ENCODE measurements at places on chromosomes 1 and 21.

GRCh38 chr1:175887981-175888428, 144.6 kb upstream of the TNR start:
- peak; percentile 91 for DNase-seq

DNA sequence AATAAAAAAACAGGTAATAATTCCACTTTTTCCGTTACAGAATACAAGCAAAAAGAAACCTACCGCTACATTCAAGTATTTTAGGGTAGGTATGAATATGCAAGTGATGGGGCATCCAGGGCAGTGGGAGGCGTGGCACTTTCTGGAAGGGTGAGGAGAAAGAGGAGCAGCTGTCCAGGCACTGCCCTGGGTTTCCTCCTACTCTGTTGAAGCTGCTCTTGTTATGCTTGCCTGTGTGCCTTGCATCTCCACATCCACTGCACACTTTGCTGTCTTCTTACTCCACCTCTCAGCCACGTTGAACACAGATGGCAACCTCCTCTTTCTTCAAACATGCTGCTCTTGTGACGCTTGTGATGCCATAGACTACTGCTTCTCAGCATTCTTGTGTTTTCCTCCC, 83.2 kb downstream of the RPE65 start:
- DNase-seq: no peak

DNA sequence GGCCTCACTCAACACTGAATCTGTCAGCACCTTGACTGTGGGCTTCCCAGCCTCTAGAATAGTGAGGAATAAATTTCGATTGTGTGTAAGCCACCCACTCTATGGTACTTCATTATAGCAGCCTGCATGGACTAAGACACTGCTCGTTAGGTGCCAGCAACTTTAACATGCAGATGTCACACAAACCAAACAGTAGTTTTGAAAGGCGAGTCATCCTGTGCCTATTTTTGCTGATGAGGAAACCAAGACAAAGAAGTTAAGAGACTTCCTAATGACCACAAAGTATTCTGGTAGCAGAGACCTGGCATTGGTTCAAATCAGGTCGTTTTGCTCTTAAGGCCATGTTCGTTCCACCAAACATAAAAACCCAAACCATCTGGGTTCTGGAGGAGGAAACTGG, 42.9 kb downstream of the BATF3 start:
- DNase-seq: no peak

GRCh38 chr1:30037251-30038118, 685.9 kb downstream of the MATN1 start:
- no peak for DNase-seq

- no peak for DNase-seq
These were observed 19.7 kb upstream of the TBX15 start for GRCh38 chr1:119007670-119008482.

GRCh38 chr1:211478801-211479578, 13.0 kb downstream of the RD3 start:
- DNase-seq: no peak

DNA sequence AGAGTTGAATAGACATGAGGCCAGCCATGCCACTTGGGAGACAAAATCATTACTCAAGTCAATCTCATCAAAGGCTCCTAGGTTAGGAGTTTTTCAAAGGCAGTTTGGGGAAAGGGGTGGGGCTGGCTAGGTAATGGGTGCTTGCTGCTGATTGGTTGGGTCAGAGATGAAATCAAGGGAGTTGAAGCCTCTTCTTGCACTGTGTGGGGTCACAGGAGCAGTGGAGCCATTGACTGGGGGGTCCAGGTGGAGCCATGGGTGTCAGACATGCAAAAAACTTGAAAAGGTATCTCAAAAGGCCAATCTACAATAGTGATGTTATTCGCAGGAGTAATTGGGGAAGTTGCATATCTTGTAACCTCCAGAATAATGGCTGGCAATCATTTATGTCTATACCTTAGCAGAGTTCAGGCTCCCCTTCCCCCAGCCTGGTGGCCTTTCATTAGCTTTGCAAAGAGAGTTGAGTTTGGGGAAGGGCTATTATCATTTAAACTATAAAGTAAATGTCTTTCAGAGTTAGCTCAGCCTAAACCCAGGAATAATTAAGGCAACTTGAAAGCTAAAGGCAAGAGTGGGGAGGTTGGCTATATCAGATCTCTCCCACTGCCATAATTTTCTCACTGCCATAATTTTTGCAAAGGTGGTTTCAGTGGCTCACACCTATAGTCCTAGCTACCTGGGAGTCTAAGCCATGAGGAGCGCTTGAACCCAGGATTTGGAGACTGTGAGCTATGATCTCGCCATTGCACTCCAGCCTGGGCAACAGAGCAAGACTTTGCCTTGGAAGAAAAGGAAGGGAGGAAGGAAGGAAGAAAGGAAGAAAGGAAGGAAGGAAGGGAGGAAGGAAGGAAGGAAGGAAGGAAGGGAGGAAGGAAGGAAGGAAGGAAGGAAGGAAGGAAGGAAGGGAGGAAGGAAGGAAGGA, 7.8 kb upstream of the PINK1 start:
- DNase-seq: no peak

GRCh38 chr1:151535326-151536271, 4.5 kb upstream of the TUFT1 start:
- DNase-seq: no peak

- DNase-seq: no peak
These were observed 19.3 kb upstream of the ACBD6 start for GRCh38 chr1:180521474-180522212.

- no peak for DNase-seq
These were observed 80.9 kb upstream of the AJAP1 start for GRCh38 chr1:4573526-4573925.

DNA sequence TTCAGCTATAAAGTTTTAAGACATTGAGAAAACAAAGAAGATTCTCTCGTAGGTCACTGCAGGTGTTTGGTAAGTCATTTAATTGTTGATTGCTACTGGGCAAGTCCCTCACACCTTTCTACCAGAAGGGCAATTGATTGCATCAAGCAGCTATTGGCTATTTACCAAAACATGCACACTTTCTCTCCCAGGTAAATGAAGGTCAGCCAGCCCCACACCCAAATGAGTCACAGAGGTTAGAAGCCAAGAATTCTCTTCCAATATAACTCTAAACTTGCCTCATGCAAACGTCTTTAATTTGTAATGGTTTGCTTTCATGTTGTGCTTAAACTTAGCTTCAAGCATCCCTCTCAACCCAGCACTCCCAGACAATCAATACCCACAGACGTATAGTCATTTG, 475.3 kb upstream of the ADGRL2 start:
- DNase-seq: no peak

- peak; percentile 55 for DNase-seq
These were observed 47.6 kb downstream of the ARHGEF16 start for GRCh38 chr1:3501856-3502640.

DNA sequence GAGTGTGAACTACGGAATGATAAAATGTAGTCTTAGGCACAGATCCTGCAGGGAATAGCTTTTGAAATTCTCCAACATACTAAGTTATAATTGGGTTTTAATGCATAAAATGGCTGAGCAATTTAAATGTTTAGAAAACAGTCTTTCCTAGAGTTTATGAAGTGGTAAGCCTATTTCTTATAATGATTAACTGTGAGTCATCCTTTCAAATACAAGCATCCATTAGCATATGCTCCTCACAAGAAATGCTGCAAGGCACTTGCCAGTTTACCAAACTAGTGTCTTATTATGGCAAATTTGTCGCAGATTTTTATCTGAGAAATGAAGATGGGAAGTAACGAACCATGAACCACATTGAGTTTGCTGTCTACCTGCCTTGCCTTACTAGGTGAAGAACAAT, 101.3 kb upstream of the ESRRG start:
- DNase-seq: no peak

GRCh38 chr1:33007190-33008050, 29.3 kb downstream of the AK2 start:
- peak; percentile 75 for DNase-seq

DNA sequence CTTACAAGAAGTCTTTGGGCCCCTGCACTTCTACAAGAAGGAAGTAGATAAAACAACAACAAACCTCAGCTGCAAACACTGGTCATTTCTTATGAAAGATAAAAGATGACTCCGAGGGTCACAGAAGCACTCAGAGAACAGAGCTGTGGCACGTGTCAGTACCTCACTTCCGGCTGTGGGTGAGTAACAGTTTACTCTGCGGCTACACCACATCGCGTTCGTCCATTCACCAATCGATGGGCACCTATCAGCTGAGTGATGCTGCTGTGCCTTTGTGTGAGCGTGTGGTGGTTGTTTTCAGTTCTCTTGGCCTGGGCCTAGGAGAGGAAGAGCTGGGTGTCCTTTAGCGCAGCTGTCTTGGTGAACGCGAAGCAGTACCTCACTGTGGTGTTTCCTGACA, 49.9 kb downstream of the COL6A1 start:
- no peak for DNase-seq

GRCh38 chr1:91135799-91136198, 114.0 kb upstream of the ZNF644 start:
- no peak for DNase-seq

GRCh38 chr1:35644204-35644603, 2.9 kb upstream of the PSMB2 start:
- no peak for DNase-seq

- DNase-seq: no peak
These were observed 19.9 kb downstream of the HUNK start for GRCh38 chr21:31892686-31893085.

- DNase-seq: no peak
These were observed 540.0 kb downstream of the KIF26B start for GRCh38 chr1:245694753-245695195.

DNA sequence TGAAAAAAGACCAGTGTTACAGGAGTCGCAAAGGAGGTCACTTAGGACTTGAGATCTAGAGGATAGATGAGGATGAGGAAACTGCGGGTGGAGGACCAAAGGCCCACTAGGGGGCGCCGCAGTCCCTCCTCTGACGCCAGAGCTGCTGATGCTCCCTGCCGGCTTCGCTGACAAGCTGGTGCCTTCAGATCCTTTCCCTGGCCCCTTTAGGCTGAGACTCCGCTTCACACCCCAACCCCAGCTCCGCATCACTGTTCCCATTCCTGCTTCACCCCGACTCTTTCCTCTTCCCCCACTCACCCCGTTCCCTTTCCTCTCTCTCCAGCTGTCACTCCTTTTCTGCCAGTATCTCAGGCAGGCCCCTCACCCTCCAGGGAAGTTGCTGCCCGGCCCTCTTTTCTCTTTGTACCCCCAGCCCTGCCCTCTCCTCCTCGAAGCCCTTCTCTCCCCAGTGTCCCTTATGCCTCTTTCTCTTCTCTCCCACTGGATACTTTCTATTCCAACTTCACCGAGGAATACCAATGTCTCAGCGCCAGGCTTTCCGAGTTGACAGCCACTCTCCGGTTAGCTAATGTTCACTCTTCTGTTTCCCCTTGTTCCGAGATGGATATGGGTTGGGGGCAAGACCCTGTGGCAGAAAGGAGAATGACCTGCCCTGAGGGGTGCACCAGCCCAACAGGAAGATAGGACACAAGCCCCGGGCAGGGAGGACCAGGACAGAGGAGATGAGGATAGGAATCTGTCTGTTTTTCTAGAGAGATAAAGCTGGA, 4.5 kb downstream of the KCNJ9 start:
- peak; percentile 94 for DNase-seq

GRCh38 chr1:36542962-36543515, 60.3 kb upstream of the CSF3R start:
- no peak for DNase-seq

DNA sequence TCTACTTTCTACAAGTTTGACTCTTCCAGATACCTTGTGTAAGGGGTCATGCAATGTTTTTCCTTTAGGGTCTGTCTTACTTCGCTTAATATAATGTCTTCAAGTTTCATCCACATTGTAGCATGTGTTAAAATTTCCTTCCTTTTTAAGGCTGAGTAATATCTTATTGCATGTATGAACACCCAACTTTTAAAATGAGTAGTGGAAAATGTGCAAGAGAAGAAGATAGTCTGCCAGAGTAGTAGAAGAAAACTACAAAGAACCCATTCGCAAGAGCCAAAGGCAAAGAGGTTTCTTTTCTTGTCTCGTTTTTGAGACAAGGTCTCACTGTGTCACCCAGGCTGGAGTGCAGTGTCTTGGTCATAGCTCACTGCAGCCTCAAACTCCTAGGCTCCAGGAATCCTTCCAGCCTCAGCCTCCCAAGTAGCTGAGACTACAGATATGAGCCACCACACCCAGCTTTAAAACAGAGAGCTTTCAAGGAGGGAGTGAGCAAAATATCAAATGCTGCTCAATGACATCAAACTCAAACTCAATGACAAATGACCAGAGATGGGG, 9.4 kb downstream of the IL23R start:
- DNase-seq: no peak

GRCh38 chr1:5403935-5404334, 588.3 kb downstream of the NPHP4 start:
- DNase-seq: no peak

DNA sequence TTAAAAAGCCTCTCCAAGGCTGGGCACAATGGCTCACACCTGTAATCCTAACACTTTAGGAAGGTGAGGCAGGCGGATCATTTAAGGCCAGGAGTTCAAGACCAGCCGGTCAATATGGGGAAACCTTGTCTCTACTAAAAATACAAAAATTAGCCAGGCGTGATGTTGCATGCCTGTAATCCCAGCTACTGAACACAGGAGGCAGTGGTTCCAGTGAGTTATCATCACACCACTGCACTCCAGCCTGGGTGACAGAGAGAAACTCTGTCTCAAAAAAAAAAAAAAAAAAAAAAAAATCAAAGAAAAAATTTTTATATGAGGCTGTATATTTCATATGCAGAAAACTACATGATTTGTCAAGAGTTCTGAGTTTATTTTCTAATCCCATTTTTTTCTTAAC, 1107.1 kb upstream of the TMPRSS15 start:
- no peak for DNase-seq

DNA sequence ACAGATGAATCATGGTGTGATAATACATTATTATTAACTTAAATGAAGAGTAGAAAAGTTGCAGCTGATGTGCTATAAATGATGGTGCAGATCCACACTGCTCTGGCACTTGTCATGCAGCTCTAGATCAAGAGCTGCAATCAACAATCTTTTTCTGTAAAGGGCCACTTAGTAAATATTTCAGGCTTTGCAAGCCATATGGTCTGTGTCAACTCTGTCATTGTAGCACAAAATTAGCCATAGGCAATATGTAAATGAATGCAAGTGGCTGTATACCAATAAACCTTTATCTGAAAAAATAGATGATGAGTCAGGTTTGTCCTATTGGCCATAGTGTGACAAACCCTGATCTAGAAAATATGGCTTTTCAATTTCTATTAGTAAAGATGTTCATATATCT, 66.6 kb downstream of the RGS18 start:
- DNase-seq: no peak

GRCh38 chr1:116906812-116907211, 2.9 kb upstream of the PTGFRN start:
- no peak for DNase-seq

GRCh38 chr1:52752484-52752826, 26.2 kb downstream of the ZYG11B start:
- no peak for DNase-seq

Measured in Ammon's horn (tissue), 1 donor.